ENCODE measurements at places on chromosomes 7 and 10.

DNA sequence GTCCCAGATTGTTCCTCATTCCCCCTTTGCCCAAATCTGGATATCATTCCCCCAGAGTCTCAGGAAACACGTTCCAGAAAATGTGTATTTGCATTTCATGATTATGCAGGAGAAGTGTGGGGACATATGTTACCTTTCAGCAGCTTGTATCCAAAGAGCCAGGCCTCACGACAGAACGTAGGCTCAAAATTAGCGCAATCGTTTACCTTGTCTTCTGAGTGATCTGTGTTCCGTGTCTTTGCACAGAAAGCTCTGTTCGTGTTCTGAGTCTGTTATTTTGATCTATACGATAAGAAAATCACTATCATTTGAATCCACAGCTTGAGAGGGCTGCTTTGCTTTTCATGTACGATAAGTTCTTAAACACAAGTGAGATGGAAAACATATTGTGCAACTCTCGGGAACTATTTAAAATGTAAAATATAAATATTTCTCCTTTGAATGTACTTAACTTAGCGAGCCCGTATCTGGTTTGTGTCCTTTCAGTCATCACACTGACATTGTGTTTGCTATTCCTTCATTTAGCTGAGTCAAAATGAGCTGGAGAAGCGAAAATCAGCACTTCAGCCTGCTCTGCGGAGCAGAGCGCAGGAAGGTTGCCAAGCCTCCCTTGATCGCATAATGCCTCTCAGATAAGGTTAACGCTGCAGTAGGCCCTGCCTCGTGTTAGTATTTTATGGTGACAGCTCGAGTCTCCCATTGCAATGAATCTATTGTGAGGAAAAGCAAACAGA lies 80.2 kb upstream of the CACNB2 start:
- DNase-seq, result no peak

GRCh38 chr7:85457911-85458310 lies 271.1 kb upstream of the SEMA3D start:
- no peak for DNase-seq

DNA sequence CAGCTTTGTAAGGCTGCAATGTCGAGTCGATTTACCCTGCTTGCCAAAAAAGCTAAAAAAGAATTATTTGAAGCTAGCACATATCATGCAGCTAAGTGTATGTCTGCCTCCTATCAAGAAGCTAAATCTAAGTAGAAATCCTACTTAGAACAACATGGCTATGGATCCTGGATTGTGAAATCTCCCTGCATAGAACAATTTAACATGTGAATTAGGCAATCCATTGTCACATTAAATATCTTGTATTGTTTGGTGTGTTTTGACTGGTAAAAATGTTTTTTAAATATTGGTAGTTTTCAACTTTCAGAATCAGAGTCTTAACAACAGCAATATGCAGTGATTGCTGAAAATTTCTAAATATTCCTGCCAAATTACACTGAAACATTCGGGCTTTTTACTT lies 73.3 kb downstream of the SKIDA1 start:
- no peak for DNase-seq

- DNase-seq, result no peak
Observed at GRCh38 chr7:107427462-107427861, 42.4 kb upstream of the GPR22 start.

DNA sequence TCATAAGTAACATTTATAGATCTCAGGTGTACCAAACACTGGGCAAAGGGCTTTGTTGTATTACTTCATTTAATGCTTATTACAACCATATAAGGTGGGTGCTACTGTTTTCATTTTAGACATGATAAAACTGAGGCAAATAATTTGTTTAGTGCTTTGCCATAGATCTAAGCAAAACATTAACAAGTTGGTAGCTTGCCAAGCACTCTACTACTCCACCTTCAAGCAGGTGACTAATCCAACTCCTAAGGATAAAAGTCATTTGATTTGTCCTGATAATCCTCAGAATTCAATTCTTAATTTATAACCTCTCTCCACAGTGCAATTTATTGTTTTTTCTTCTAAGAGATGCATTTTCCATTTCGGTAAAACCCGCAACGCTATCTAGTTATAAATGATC lies 646.4 kb downstream of the GRM8 start:
- DNase-seq, result no peak

- no peak for DNase-seq
Observed at GRCh38 chr10:4285121-4285520, 500.1 kb upstream of the KLF6 start.

GRCh38 chr10:119305860-119306513 lies 98.6 kb downstream of the GRK5 start:
- peak; percentile 81 for DNase-seq

DNA sequence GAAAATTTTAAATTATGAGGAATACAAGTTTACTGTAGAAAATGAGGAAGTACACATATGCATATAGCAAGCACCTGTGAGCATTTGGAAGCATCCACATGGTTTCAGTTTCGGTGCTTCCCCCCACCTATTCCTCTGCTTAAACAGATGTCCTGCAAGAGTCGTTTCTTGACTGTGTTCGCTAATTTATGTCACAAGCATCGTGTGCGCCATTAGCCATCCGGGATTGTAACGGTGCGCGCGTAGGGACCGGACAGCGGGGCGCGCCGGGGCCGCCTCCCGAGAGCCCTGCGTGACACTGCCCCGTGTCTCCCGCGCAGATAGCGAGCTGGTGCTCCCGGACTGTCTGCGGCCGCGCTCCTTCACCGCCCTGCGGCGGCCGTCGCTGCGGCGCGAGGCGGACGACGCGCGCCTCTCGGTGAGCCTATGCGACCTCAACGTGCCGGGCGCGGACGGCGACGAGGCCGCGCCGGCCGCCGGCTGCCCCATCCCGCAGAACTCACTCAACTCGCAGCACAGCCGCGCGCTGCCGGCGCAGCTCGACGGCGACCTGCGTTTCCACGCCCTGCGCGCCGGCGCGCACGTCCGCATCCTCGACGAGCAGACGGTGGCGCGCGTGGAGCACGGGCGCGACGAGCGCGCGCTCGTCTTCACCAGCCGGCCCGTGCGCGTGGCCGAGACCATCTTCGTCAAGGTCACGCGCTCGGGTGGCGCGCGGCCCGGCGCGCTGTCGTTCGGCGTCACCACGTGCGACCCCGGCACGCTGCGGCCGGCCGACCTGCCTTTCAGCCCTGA lies 90.9 kb downstream of the NEURL1 start:
- DNase-seq, result peak; percentile 62

DNA sequence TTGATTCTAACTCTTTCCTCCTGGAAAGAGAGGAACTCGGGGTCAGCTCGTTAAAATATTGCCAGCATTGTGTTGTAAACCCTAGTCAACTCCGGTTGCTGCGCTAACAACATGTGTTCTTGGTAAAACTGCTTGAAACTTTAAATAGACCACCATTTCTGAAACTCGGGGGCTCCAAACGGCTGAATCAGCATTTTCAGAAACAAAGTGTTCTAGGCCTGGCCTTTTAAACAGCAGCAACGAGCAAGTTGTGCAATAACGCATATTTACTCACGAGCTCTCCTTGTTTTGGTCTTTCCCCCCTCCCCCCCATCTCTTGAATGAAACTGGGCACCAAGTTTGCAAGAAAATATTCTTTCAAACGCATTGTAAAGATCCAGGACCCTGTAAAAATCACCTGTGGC lies 9.2 kb upstream of the GRB10 start:
- DNase-seq, result no peak

GRCh38 chr7:33640741-33641140 lies 264.6 kb upstream of the BMPER start:
- DNase-seq, result no peak

- no peak for DNase-seq
Observed at GRCh38 chr7:146115851-146116520, 615 bp upstream of the CNTNAP2 start.

DNA sequence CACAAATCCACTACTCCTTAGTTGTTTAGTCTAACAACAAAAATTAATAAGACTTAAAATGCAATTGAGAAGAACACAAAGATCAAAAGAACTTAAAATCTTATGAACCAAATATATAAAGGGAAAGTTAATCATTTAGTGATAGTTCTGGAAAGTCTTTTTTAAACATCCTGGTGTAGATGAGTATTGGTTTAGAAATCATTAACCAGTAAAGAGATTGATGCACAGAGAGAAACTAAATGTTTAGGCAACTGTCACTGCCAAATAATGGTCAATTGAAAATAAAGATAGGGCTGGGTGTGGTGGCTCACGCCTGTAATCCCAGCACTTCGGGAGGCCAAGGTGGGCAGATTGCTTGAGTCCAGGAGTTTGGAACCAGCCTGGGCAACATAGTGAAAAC lies 44.9 kb downstream of the SP8 start:
- DNase-seq, result no peak

DNA sequence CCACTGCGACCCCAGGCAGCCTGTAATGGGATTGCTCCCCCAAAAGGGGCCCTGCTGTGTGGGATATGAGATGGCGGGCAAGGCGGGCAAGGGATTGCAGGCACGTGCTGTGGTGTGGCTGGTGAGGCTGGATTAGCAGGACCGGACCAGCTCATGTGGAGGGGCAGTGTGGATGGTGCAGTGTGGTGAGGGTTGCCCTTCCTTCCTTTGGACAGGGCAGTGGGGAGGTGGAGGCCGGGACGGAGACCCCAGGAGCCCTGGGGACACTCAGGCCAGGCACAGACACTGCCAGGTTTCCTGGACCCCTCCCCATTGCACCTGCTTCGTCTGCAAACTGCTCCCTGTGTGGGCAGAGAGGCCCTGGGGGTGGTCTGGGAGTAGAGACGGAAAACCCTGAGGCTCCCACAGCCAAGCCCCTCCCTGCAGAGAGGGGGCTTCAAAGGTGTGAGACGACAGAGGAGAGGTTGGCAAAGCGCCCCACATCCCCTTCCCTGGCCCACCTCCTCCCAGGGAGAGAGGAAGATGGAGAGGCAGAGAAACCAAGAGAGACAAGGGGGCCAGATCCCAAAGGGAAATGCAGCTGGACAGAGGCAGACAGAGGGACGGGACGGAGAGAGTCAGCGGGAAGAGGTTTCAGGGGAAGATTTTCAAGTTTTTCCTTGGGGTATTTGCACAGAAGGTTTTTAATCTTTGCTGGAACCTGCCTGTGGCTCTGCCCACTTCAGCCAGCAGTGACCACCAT lies 89.2 kb downstream of the MICALL2 start:
- DNase-seq, result no peak

DNA sequence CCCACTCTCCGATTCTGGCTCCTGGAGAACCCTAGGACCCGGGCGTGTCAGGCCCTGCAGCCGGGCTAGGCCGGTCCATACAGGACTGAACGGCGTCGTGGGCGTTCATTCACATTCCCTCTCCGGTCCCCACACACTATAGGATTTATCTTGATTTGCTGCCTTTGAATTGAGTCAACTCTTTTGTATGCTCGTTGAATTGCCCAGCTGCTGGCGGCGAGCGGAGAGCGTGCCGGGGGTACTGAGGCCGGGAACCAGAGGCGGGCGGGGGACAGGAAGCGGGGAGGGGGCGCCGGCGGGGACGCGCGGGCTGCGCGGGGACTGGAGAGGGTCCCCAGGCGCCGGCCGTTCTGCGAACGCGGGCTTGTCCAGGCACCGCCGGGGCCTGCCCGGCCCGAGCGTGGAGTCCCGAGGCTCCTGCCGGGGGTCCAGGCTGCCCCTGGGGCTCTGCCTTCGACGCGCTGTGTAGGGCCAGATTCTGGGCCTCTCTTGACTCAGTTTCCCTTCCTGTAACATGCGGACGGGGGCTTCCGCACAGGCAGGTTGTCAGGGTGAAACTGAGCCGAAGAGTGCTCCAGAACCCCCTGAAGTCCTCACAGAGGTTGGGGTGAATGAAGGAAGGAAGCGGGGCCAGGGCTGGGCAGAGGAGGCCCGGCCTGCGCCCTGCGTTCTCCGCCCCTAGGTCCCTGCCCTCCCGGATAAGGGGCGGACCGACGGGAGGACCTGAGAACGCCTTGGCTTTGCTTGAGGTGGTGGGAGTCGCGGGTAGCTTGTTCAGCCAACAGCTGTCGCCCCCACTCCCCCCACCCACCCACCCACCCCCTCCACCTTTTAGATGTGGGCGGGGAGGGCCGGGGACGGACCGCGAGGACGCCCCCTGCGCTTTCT lies 769 bp upstream of the ELFN1 start:
- DNase-seq, result no peak

- DNase-seq, result no peak
Observed at GRCh38 chr10:103737735-103738367, 117.5 kb downstream of the SH3PXD2A start.

DNA sequence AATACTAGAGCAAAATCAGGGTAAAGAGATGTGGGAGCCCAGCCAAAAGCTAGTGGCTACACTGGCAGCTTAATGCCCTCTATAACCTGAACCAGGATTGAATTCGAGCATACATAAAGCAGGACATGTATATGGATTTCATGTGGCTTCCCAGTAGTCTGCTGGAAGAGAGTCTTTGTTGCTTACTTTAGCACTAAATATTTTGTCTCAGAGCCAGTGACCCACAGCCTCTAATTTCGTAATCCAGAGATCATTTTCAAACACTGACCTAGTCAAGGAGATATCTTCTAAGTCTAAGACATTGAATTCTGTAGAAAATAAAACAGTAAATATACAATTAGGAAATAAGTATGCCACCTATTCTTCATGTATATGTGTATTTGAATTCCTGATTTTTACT lies 64.2 kb upstream of the GNAI1 start:
- DNase-seq, result no peak

DNA sequence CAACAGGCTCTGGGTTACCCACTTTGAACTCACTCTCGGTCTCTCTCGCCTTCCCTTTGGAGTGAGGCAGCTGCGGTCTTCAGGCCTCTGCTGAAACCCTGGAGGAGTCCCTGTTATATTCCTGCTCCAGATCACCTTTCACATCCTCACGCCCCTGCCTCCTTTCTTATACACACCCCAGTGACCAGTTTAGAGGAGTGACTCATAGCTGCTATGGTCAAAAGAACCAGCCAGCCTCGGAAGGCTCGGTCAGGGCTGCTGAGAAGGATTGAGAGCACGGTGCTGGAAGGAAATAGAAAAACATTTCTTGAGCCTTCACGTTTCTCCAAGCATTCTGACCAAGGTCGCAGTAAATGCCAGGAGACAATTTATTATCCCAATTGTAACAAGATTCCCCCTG lies 28.3 kb upstream of the SVOPL start:
- no peak for DNase-seq

DNA sequence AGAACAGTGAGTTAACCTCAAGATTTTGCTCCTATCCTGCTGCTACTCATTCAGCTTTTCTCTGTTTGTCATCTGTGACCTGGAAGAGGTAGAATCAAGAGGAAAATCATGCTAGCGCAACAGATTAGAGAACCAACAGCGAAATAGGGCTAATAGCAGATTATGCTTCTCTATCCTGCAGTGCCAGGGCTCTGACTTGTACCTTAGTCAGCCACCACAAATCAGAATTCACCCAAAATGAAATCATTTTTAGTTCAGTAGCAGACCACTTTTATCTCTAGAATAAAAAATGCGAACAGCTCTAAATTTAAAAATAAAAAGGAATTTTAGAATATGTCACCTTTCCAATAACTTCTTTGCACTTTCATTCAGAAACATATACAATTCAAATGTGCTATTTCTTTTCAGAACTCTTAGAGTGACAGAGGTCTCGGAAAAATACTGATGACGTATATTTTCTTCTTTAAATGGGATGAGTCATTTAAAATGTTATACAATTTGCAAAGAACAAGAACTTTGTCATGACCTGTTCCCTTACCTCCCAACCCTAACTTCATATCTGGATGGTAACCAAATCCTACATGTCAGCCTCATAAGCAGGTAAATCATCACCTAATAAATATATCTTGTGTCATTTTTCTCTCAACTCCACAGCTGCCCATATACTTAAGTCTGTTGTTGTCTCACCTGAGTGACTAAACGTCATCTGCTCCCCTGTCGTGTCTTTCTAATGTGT lies 896.4 kb downstream of the PCDH15 start:
- DNase-seq, result no peak

GRCh38 chr10:58576751-58577436 lies 64.2 kb downstream of the BICC1 start:
- DNase-seq, result no peak

GRCh38 chr7:120700796-120701195 lies 157.1 kb downstream of the TSPAN12 start:
- DNase-seq, result no peak
